ENCODE measurements at places on chromosomes 5 and 9. TPM values are rescaled to one million over a fixed set of nuclear protein-coding genes. Genes with fewer than 3 reads are reported as not detected.

GRCh38 chr5:116454417-116454927 is 120.2 kb downstream of the SEMA6A start:
- no peak for DNase-seq

Gene GGTA1
- total RNA-seq = 0.88 TPM

Gene LHX3
- total RNA-seq = not detected

Gene RLN2
- not detected for total RNA-seq

Gene SHC3
- 0.88 TPM for total RNA-seq

DNA sequence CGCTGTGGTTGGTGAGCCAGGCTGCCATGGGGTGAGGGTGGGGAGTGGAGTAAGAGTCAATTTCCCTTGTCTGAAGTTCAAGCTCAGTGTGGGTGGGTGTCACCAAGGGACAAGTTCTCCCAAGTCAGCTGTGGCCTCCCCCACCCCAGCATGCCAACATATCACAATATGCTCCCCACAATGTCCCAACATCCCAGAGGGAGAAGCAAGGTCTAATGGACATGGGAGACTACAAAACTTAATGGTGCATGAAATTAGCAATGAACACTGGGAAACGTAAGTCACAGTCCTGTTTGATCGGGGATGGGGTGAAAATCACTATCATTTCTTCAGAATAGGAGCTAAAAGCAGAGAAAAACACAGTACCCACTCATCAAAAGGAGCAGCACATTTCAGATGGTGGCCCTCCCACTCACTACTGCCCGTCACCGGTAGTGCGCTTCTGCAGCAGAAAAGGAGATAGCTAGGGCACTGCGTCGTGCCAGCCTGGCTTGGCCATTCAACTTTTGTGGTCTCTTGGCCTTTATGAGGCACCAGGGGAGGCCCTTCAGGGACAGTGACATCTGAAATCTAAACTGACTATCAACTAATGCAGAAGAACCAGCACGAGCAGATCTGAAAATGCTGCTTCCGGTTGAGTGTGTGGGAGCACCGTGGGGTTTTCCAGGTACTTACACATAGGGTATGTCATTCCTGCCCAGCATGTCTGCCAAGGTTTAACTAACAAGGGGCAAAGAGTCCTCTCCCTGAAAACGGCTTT is 20.5 kb upstream of the NDFIP1 start:
- DNase-seq = no peak

- no peak for DNase-seq
Measured at GRCh38 chr9:23081377-23081776, 634.8 kb downstream of the DMRTA1 start.

DNA sequence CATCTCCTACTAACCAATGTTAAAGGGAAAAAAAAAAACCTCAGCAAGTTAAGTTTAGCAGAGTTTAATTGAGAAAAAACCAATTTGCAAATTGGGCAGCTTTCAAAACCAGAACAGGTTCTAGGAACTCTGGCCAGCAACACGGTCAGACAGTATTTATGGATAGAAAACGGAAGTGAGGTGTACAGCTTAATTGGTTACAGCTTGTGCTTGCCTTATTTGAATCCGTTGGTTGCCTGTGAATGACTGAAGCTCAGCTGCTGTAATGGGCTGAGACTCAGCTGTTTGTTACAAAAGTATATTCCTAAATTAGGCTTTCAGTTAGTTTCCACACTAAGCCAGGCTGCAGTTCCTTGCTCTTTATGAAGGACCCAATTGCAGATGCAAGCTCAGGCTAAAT is 217.0 kb downstream of the SREK1 start:
- no peak for DNase-seq

Gene HRH2
- 1.3 TPM for total RNA-seq

Gene PTGS1
- 6.4 TPM for total RNA-seq

- no peak for DNase-seq
Measured at GRCh38 chr9:89518466-89519365, 20.8 kb upstream of the SEMA4D start.

- peak; percentile 60 for DNase-seq
Measured at GRCh38 chr5:177431317-177432142, 5.1 kb downstream of the GRK6 start.

GRCh38 chr5:1807451-1808185 is 6.4 kb downstream of the NDUFS6 start:
- no peak for DNase-seq

Gene LCP2
- total RNA-seq = 29.4 TPM

Gene EGFL7
- total RNA-seq = 38.8 TPM

DNA sequence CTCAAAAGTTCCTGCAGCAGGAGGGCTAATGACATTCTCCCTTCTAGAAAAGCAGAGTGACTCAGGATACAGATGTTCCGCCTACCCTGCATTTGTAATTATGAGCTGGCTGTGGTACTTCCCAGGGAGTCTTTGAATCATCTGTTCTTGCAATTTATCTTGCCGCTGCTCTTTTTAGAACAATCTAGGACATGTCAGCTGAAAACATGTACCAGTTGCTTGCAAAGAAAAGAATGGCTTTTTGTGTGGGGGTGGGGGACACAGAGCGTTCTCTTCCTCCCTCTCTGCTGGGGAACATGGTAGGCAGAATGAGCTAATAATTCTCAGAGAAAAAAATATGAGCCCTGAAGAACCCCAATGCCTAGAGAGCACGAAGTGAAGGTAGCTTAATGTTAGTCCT is 51.7 kb upstream of the TUT7 start:
- DNase-seq = no peak

Gene PPP3R2
- total RNA-seq = not detected

Measured in Peyer's patch (tissue), 4 donors.